ENCODE measurements at places on chromosomes 1 and 21.
A peak's percentile ranks its signal among the peaks of the same experiment; 100 is the strongest.

DNA sequence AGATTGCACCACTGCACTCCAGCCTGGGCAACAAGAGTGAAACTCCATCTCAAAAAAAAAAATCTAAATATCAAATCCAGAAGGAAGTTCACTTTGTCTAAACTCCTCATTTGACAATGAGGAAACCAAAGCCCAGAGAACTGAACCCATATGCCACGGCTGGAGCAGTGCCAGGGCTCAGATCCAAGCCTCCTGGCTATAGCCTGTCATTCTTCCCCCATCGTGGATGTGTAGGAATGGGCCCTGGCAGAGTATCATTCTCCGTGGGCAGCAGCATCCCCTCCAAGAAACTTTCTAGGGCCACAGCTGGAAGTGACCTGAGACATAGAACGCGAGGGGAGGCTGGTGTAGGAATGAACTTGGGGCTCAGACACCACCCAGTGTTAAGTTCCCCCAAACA is 47.2 kb downstream of the CAPN9 start:
- no peak for DNase-seq

DNA sequence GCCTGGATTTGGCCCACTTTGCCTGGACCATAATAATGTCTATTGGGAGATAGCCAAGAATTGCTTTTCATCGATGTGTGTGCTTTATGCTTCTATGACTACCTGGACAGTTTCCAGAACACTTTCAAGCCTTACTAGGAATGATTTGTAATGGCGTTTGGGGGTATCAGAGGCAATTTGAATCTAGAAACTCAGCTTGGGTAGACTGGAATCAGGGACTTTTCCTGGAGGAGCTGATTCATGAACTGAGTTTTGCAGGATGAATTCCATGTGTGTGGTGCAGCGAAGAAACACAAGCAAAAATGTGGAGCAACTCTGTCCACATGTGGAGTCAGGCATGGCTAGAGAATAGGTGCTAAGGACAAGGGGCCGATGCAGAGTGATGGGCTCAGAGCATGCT is 11.9 kb upstream of the TMEM61 start:
- no peak for DNase-seq

GRCh38 chr21:38434913-38435533 is 63.3 kb downstream of the ERG start:
- no peak for DNase-seq

GRCh38 chr1:115771847-115772457 is 3.4 kb upstream of the CASQ2 start:
- DNase-seq = peak; percentile 83

- DNase-seq = no peak
Observed at GRCh38 chr1:161069241-161069640, 450 bp downstream of the ARHGAP30 start.

- DNase-seq = no peak
Observed at GRCh38 chr1:23997812-23998211, 17.7 kb upstream of the SRSF10 start.

GRCh38 chr1:153842006-153842471 is 66.8 kb downstream of the SLC27A3 start:
- DNase-seq = no peak

DNA sequence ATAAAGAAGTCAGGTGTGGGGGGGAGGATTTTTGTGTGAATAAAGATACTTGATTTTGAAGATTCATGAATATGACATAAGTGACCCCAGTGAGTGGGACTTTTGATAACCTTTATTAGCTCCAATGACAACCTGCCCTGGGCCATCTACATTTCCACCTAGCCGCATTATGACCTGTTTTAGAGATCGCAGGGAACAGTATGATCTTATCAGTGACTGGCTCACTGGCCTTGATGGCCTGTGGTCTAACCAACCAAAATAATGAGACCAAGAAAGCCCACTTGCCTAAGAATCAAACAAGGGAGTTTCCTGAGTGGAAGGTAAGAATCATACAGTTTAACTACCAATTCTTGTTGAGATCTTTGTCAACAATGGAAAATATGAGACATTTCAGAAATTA is 1.8 kb downstream of the ELAPOR1 start:
- no peak for DNase-seq

DNA sequence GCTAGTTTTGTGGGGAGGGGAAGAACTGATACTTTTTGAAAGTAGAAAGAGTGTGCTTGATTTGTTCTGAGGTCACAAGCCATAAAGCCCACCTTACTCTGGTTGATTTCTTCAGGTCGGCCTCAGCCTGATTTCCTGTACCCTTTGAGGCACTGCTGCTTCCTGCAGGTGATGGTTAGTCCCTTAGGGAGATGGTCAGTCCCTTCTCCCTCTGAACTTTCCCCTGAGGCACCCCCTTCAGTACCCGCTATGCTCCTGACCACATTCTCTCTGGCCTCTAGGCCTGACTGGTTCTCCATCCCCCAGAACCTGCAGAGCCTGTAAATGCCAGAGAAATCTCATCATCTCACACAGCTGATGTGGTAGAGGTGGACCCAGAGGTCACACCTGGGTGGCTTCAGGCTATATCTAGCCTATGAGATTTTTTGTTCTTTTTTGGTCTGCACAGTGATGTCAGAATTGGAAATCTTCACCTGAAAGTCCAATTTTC is 15.0 kb upstream of the ID3 start:
- no peak for DNase-seq

- DNase-seq = no peak
Observed at GRCh38 chr1:248730507-248731335, 24.8 kb downstream of the LYPD8 start.

DNA sequence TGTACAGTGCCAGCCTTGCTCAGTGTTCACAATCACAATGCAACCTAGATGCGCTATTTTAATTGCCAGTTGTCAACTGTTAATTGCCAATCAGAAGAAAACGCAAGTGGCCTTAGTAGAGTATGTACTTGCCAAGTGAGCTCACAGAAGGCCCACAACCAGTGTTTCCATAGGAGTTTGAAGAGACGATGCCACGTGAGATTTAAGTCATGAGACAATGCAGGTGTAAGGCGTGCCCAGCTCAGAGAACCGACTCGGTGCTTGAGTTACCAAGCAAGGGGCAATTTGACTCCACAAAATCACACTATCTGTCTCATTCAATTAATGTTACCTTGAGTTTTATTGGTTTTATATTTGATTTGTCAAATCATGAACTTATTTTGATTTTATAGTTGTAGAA is 65.6 kb downstream of the TEX35 start:
- DNase-seq = no peak

GRCh38 chr1:67650061-67650460 is 34.9 kb upstream of the GADD45A start:
- no peak for DNase-seq

GRCh38 chr1:20115479-20115878 is 3.9 kb downstream of the PLA2G2D start:
- no peak for DNase-seq

- no peak for DNase-seq
Observed at GRCh38 chr1:95139039-95139438, 21.9 kb downstream of the TLCD4 start.

DNA sequence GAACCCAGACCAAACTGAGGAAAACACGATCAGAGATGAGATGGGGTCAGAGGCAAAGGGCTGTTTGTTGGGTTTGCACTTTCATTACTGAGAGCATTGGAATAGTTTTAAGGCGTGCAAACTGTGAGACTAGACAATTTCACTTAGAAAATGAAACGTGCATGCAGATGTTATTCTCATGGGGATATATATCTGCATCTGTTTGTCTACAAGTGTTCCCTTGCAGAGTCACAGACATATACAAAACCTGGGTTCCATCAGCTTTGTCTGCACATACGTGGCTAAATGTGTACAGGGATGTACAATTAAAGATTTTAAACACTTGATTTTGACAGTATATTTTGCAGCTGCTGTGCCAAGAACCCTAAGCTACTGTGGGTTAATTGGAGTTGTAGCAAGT is 355.4 kb downstream of the KIF26B start:
- DNase-seq = no peak

- DNase-seq = no peak
Observed at GRCh38 chr1:6745073-6745472, 40.2 kb upstream of the CAMTA1 start.

DNA sequence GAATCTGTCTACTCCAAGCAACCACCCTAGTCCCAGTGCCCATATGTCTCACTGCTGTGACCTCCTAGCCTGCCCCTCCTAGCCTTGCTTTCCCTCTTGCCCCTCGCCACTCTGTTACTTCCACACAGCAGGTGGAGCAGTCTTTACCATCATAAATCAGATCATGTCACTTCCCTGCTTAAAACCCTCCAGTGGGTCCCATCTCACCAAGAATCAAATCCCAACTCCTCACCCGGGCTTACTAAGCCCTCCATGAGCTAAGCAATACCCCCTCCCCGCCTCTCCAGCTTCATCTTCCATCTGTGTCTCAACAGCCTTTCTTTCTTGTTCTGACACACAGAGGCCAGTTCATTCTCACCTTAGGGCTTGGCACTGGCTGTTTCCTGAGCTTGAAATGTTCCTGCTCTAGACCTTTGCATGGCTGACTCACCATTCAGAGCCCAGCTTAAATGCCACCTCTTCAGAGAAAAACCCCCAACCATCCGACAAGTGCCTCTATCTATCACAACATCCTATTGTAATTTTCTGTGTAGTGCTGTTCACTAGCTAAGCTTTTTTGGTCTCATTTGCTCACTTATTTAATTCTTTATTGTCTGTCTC is 22.3 kb downstream of the KNCN start:
- DNase-seq = no peak

DNA sequence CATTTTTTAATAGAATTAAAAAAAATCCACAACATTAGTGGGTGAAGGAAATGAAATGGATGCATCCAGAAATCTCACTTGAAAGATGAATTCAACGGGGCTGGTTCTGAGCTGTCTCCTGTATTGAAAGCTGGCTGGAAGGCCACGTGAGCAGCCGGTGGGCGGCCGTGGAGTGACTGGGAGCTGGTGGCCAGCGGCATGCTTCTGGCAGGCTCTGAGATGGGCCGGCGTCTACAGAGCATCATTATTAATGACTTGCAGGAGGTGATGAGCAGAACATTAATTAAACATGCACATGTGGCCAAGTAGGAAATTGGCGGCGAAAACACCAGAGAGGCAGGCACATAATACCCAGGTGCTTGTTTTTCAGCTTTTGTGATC is 115.6 kb upstream of the LMO4 start:
- DNase-seq = no peak

DNA sequence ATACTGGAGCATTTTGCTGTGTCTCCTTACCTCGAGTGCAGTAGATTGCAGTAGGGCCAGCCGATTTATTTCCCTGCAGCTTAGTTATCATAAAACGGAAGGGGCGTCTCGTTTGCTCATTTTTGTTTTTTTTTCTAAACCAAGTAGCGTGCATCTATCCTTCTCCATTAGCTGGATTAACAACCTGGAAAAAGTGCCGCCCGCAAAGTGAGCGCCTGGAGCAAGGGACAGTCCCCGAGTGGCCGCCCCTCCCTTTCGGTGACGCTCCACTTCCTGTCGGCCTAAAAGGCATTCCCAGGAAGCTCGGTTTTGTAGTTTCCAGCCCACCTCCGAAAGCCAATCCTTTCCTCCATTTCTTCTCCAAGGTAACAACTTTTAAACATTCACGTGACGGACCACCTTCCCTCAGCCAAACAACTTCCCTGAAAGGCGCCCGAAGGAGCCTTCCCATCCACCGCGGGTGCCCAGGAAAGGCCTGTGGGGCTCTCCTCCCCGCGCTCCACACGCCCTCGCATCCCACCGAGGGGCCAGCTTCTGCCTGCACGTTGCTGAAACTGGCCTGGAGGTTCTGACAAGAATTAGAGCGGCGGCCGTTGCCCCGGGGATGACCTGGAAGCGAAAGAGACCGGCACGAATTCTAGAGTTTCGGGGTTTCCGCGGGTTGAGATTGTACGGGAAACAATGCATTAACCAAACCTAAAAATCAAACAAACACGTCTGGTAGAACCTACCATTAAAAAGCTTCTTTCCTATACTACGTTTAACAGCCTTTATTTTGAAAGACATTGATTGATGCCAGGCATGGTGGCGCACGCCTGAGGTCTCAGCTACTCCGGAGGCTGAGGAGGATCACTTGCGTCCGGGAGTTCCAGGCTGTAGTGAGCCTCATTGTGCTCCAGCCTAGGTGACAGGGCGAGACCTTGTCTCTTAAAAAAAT is at the start of gene EXTL2:
Gene EXTL2 (minus strand): TSS at position 240 of the 937 bp plus-strand sequence. CDS start 6,085 bp downstream, outside the sequence.
- DNase-seq = peak; percentile 97

DNA sequence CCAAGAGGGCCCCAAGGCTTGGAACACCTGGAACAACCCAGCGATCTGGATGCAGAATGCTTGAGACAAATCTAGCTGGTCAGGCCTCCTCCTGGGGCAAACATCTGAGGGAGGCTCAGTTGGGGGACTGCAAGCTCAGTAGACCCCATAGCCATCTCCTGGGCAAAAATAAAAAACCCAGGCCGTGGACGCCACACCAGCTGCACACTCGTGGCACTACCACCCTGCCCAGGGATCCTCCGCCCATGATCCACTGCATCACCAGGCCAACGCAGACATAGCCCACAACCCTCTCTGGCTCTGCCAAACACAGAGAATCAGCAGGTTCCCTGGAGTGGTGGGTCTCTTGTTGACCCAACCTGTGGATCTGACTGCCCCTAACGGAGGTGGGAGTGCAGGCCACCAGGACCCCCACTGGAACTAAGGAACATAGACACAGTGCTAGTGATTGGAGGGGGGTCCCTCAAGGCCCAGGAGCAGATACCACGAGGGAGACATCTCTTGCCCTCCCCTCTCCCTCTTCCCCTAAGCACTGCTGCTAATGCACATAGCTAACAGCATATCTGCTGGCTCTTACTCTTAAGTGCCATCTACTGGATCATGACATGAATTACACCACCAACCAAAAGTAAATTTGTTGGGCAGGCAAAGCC is 147.2 kb downstream of the CHD1L start:
- DNase-seq = peak; percentile 17

DNA sequence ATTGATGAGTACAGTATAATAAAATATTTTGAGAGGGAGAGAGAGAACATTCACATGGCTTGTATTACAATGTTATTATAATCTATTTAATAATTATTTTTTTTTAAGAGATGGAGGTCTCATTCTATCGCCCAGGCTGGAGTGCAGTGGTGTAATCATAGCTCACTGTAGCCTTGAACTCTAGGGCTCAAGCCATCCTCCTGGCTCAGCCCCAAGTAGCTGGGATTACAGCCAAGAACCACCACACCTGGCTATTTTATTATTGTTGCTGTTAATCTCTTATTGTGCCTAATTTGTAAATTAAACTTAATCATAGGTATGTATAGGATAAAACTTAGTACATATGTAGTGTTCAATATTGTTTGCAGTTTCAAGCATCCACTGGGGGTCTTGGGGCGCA is 57.8 kb downstream of the HS2ST1 start:
- no peak for DNase-seq

- no peak for DNase-seq
Observed at GRCh38 chr1:212671342-212672031, 28.2 kb downstream of the BATF3 start.

DNA sequence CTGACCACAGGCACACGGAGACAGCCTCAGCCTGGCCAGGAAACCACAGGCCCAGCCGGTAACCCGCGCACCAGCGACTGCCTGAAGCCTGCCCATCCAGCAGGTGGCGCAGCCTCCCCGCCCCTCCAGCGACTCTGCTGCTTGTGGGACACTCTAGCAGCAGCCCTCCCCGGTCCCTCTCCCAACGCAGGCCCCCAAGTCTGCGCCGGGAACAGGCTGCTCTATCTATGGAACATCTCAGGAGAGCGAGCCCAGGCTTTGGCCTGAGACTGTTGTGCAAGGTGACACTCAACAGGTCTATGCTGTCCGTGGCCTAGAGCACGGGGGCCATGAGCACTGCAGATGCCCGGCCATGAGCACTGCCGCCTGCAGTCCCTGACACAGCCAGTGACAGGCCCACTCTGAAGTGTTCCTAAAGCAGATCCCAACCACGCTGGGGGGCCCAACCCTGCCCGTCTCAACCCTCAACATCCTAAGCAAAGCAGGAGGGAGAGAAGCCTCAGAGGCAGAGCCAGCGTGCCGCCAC is 28.4 kb downstream of the WDR4 start:
- peak; percentile 69 for DNase-seq

All from HAP-1 (cell line).